ENCODE measurements at places on chromosomes 7 and 10.

- DNase-seq: no peak
Measured at GRCh38 chr7:107850643-107851042, 40.3 kb upstream of the DLD start.

DNA sequence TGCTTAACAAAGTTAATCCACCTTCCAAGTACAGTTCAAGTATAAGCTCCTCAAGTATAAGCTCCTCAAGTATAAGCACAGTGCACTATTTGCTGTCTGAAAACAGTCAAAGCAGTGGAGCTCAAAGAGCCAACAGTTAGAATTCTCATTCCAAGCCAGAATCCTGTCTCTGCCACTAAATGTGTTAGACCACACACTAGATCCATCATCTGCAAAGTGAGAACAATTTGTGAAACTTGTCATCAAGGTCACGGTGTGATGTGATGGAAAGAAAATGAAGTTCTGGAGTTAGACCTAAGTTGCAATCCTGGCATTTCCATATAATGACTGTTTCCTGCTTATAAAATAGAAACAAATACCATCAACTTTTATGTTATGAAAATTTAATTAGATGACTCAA is 602.5 kb downstream of the TNS3 start:
- DNase-seq: no peak

- no peak for DNase-seq
Measured at GRCh38 chr10:109047856-109048255, 875.5 kb downstream of the XPNPEP1 start.

GRCh38 chr7:139946533-139946932 is 116.2 kb downstream of the PARP12 start:
- DNase-seq: no peak

- no peak for DNase-seq
Measured at GRCh38 chr7:154909241-154910105, 93.5 kb downstream of the PAXIP1 start.
